ENCODE measurements at places on chromosomes 2 and 18.

DNA sequence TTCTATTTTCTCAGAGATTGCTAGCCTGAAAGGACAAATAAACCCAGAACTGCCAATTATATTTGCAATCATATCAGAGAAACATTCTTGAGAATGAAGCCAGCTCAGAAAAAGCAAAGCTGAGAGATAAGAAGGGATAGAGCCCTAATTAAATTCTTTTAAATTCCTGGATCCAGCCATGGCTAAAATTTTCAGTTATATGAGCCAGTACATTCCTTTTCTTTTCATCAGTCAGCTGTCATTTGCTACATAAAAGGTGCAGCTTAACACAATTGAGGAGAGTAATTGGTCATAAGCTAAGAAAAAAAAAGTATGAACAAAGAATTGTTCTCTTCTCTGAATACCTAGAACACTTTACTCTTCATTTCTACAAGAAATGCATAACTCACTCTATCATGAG lies 303.5 kb upstream of the FIGN start:
- no peak for DNase-seq

GRCh38 chr2:67600222-67600871 lies 203.2 kb downstream of the ETAA1 start:
- peak; percentile 15 for DNase-seq

- peak; percentile 20 for DNase-seq
Observed at GRCh38 chr2:168439536-168439935, 16.5 kb upstream of the CERS6 start.

DNA sequence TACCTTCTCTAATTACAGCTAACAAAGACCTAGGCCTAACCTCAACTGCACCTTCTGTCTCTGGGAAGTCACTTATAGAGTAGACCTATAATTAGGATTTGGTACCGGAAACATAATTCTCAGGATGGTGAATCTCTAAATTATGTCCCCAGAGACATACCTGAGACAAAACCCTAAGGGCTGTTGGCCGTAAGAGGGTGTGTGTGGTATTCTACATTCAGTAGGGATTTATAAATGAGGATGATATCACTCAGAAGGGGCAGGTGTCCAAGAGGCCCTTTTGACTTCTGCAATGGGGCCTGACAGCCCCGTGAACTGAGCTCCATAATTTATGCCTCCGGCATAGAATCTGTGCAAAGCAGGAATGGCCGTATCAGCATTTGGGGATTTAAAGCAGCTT lies 13.5 kb upstream of the DARS1 start:
- no peak for DNase-seq

DNA sequence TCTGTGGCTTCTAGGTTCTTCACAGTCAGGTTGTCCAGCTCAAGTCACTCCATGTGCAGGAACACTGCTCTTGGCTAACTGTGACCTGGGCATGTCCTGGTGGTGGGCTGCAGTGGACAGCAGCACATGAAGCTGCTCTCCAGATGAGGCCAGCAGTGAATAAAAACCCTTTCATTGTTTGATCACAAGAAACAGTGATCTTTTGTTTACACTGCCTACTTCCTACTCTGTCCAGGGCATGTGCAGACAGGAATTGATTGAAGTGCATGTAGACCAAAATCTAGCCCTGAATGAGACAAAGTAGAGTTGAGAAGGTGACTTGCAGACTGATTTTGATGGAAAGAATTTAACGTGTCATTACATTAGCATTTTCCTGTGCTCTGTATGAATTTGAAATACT lies 34.9 kb downstream of the BCL2L11 start:
- DNase-seq, result no peak

- no peak for DNase-seq
Observed at GRCh38 chr18:54239091-54239490, 14.6 kb upstream of the MBD2 start.

- no peak for DNase-seq
Observed at GRCh38 chr18:79825913-79826312, 28.2 kb downstream of the KCNG2 start.

GRCh38 chr2:158835431-158835830 lies 40.3 kb downstream of the DAPL1 start:
- DNase-seq, result no peak

DNA sequence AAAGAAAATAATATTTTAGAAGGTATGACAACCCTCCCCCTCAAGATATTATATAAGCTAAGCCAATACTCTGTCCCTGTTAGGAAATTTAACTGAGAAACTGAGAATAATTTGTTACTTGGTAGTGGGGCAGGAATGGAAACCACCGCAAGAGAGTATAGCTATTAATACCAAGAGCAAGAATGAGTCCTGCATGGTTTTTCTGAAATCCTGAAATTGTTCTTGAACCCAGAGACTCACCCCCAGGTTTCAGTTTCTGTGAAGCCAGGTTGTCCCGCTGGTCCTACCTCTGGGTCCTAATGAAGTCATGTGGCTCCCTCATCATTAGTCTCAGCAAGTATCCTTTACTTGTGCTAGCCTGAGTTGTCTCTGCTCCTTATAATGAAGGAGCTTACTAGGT lies 671.0 kb upstream of the ACVR2A start:
- DNase-seq, result no peak

Measured in PC-3 (cell line).